ENCODE measurements at places on chromosomes 4 and X.
A peak's percentile ranks its signal among the peaks of the same experiment; 100 is the strongest.

DNA sequence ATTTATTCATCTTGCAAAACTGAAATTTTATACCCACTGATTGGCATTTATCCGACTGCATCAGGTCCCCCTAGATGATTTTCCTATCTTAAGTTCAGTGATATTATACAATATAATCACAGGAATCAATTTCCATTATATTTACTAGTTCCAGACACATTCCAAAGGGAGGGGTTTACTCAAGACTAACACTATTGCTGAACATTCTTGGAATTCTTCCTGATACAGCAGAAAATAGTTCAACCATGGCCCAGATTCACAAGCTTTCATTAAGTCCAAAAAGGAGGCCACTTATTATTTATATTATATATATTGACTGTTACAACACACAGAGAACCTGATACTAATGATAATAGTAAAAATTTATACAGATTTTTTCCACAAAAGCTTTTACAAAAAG lies 2353.6 kb downstream of the PCDH7 start:
- DNase-seq, result no peak

DNA sequence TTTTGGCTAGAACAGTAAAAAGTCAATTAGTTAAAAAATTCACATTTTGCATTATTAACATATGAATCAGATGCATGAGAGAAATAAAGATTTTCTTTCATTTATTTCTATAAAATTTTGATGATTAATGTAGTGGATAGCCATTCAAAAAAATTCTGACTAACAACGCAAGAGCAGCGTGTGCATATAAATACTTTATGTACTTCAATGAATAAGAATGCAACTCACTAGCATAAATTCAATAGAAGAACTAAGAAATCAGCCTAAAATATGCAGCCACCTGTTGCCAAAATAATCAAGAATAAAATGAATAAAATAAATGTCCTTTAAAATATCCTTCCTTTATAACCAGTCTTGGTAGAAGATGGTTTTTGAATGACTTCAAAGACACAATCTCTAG lies 471.9 kb downstream of the PDGFC start:
- no peak for DNase-seq

DNA sequence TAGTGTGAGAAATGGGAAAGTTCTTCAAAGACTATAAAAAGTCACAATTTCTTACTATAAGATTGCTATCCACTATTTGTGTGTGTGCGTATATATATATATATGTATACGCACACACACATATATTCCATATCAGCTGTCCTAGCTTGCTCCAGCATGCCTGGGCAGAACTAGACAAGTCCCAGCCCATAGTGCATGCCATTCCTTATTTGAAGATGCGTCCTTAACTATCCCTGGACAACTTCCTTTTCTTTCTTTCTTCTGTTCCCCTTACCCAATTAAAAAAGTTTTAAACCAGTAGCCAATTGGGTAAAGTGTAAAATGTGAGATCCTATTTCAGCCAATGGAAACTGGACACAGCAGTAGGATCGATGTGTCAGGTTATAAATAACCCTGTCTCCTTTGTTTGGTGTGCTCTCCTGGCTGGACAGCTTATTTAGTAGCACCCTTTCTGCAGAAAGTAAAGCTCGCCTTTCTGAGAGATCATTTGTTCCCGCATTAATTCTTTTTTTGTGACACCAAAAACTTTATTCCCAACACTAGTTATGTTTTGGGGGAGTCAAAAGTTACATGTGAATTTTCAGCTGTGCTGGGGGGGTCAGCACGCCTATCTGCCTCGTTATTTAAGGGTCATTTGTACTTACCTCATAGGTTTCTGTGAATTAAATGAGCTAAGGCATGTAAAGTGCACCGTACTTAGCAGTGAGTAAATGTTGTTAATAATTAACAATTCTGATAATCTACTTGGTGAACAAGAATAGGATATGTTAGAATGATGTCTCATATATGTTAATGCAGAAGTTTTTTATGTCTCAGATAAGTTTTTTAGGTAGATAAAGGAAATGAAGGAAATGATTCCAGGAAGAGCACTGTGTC lies 40.9 kb downstream of the KDM6A start:
- no peak for DNase-seq

GRCh38 chr4:123014038-123014437 lies 91.6 kb upstream of the NUDT6 start:
- no peak for DNase-seq

- DNase-seq, result no peak
Measured at GRCh38 chr4:134756421-134756820, 554.8 kb upstream of the PABPC4L start.

DNA sequence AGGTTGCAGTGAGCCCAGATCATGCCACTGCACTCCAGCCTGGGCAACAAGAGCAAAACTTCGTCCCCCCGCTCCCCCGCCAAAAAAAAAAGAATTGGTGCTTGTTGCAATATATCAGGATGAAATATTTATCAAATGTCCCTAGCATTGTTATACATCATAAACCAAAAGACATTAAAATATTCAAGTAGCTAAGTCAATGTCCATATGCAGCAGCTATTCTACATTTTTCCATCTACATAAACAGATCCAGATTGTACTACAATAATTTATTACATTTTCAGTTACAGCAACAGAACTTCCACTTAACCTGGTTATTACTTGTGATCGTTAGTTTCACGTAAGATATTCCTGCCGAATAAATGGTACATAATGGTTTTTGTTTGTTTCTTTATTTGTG lies 64.1 kb downstream of the ARAP2 start:
- no peak for DNase-seq

- no peak for DNase-seq
Measured at GRCh38 chr4:2371765-2372487, 46.5 kb downstream of the ZFYVE28 start.

DNA sequence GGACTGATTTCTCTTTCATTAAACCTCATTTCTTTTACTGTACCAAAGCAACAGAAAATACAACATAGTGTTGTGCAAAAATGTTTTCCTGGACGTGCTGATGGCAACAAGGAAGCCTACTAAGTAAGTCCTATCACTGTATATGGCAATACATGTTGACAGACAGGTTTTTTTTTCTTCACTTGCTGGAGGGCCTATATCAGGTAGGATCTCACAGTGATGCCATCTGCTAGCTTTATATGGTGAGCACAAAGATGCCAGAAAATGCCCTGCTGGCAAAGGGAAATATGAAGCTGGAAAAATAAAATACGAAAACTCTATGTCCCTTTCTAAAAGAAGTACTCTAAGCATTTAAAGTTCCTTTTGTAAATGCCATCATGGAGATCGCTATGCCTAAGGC lies 119.0 kb upstream of the PDLIM3 start:
- DNase-seq, result no peak

GRCh38 chrX:70044541-70045245 lies 5.0 kb downstream of the AWAT2 start:
- DNase-seq, result no peak

DNA sequence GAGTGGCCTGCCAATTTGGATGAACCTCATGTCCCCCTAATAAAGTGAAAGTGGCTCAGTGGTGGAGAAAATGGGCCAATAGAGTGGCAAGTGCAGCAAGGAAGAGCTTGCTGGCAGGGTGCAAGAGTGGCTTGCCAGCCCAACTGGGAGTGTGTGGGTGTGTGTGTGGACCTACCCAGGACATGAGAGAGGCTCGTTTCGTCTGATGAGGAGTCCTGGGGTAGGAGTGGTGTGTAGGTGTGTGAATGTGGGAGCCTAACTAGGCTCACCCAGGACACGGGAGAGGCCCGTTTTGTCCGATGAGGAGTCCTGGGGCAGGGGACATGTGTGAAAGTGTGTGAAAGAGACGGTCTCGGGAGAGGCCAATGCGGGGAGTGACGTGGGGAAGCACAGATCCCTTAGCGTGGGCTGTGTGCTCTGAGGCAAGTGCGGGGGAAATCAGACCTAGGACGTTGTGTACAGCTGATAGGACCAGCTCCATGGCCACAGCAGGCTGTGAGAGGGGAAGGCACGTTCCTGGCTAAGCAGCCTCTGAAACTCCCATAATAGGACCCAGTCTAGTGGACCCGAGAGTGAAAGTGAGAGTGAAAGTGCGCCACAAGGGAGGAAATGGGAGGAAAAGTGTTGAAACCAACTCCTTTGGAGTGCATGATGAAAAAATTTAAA lies 5.3 kb downstream of the GAGE10 start:
- peak; percentile 51 for DNase-seq

GRCh38 chr4:187726485-187726884 lies 269.1 kb upstream of the ZFP42 start:
- no peak for DNase-seq

GRCh38 chrX:63740382-63740781 lies 44.6 kb downstream of the ARHGEF9 start:
- no peak for DNase-seq

DNA sequence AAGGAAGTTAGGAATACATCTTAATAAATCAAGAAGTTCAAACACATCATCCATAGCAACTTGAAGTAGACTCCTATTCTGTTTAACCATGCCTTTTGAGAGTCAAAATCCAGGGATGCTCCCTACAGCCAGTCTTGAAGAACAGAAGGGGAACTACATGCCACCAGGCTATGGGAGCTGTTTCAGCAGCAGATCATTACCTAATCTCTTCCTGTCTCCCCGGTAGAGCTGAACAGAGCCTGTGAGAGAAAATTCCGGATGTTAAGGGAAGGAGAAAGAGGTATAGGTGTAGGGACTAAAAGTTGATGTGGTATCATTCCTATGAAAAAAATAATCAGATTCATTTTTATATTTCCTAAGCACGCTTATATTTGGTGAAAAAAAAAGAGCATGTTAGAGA lies 352.2 kb downstream of the SPRY1 start:
- DNase-seq, result no peak

DNA sequence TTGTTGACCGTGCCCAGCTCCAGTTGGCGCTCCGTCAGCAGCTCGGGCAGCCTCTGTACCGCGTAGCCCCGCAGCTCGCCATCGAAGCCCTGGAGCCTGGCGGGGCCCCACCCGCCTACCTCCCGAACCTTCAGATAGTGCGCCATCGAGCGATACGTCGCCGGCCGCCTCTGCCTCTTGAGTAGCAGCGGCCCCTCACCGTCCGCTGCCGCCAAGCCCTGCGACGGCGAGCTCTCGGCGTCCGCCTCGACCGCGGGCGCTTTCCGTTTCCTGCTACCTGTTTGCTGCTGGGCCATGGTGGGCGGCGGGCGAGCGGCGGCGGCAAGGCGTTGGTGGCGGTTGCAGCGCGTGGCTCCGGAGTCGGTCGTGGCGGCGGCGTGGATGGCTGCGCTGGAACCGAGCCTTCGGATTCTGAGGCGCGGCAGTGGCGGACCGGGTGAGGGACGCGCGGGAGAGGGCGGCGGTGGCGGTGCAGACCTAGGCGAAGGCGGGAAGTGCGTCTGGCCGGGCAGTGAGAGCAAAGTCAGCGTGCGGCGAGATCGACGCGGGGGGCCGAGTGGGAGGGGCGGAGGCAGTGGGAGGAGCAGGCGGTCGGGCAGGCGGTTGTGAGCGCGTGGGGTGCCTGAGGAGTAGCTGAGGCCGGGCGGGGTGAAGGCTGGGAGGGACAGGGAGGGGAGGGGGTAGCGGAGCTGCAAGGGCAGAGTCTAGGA lies at the start of gene DCAF12L1:
Gene DCAF12L1 (minus strand): TSS at position 502 of the 710 bp plus-strand sequence. CDS start 206 bp downstream, at position 296.
- no peak for DNase-seq

GRCh38 chr4:118177126-118177525 lies 142.8 kb downstream of the NDST3 start:
- no peak for DNase-seq

DNA sequence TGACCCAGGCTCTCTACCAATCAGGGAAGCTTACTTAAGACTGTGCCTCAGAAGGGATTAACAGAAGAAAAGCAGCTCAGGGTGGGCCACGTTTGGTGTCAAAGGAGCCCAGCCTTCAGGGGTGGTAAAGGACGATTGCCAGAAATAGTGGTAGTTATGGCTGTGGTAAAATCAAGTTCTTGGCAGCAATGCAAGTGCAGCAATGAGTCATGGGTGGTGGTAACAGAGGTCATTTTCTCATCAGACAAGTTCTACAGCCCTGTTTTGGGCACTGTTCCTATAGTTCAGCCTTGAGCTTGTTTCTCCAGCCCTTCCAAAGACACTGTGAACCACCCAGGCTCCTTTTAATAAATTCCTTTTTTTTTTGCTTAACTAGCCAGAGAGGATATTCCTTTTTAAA lies 120.3 kb downstream of the EFHC2 start:
- DNase-seq, result no peak

- no peak for DNase-seq
Measured at GRCh38 chr4:6749340-6750171, 33.0 kb upstream of the KIAA0232 start.

GRCh38 chrX:18426004-18426320 lies 554 bp downstream of the CDKL5 start:
- DNase-seq, result no peak

- no peak for DNase-seq
Measured at GRCh38 chrX:139204898-139205667, 325.5 kb upstream of the F9 start.

GRCh38 chr4:121720109-121720508 lies 23.3 kb upstream of the ANXA5 start:
- DNase-seq, result no peak

- DNase-seq, result peak; percentile 67
Measured at GRCh38 chrX:149504226-149504914, 736 bp downstream of the IDS start.

DNA sequence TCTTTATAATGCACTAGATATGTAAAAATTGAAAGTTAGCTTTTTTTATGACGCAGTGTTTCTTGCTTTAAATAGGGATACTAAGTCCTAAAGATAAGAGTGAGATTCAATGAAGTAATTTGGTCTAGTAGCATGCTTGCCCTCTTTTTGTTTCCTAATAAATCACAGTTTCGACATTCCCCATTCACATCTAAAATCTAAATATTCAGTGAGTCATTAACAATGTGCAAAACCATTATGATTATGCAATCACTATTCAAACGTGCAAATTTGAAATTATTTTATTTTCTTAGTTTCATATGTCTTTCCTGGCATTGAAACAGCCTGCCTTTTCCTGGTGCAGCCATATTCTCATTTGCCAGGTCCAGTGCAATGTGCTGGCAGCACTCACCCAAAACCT lies 1350.5 kb upstream of the PABPC4L start:
- no peak for DNase-seq

GRCh38 chr4:24364249-24364648 lies 220.1 kb downstream of the DHX15 start:
- DNase-seq, result no peak

- DNase-seq, result no peak
Measured at GRCh38 chr4:115973768-115974167, 860.3 kb upstream of the NDST4 start.

DNA sequence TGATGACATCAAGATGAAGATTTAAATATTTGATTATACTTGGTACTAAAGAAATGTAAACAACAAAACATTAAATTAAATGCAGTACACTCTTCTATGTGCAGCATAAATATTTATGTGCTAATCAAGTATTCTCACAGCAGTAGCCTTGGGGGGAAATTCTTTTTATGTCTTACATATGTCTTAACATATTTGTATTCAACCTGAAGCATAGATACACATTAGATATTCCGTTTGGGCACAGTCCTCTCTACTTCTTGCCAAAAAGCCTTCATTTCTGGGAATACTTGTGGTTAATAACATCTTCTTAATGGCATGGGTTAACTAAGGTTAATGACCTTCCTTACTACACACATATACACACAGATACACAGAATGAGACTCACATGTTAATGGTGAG lies 19.8 kb downstream of the TMPRSS11F start:
- DNase-seq, result no peak

GRCh38 chrX:109448282-109448938 lies 33.5 kb downstream of the GUCY2F start:
- DNase-seq, result no peak

- DNase-seq, result no peak
Measured at GRCh38 chrX:127085939-127086338, 266.4 kb downstream of the PRR32 start.
